ENCODE measurements at places on chromosomes 6 and 20.

- no peak for DNase-seq
Measured at GRCh38 chr6:151585741-151586140, 91.9 kb downstream of the CCDC170 start.

DNA sequence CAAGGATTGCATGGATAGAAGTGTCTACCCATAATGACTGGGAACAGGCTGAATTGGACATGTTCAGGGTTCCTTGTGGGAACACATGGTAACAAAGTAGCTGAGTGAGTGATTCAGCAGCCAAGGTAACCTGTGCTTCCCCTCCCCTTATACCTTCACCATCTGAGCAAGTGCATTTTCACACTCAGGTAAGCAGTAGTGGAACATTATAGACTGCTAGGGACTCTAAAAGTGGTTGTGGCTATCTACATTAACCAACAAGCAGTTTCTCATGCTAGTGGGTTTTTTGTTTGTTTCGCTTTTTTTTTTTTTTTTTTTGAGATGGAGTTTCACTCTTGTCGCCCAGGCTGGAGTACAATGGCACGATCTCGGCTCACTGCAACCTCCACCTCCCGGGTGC is 41.4 kb downstream of the KIZ start:
- DNase-seq: no peak

DNA sequence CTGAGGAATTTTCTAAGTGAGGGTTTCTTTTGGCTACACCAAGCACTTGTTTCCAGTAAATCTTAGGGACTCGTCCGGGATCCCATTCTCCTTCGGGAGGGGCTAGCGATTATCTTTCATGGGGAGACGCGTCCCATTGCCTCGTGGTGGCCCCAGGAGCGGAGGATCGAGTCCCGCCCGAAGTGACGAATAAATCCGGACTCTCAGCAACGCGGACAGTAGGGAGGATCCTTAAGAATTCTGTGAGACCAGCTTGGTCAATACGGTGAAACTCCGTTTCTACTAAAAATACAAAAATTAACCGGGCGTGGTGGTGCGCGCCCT is 69.1 kb upstream of the PRSS16 start:
- DNase-seq: no peak

DNA sequence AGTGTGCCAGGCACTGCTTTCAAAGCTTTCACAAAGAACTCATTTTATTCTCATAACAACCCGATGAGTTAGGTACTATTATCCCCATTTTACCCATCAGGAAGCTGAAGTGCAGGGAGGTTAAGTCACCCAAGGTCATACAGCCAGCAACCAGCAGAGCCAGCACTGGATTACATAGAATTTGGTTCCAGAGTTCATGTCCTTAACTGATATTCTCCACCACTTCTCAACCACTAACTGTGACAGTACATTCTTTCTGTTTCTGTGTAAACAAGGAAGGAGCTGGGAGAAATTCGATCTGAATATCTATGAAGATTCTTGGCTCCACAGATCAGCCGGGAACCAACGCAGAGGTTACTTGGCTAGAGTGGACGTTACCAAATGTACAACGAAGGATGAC is 98.0 kb downstream of the KIF16B start:
- DNase-seq: no peak

DNA sequence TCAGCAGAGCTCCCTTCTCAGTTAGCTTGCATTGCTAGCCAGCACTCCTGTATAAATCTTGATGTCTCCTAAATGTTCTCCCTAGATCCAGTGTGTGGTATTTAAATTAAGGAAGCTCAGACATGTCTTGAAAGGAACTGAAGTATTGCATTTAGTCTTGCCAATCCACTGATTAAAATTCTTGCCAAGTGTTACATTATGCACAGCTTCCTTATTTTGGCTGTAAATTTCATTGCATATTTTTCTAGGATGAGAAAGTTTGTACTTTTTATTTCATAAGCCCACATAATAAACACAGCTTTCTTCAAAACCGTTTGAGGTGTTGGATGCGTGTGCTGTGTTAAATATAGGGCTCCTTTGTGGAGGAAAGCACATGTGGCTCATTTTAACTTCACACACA is 329.8 kb upstream of the FLRT3 start:
- DNase-seq: no peak

DNA sequence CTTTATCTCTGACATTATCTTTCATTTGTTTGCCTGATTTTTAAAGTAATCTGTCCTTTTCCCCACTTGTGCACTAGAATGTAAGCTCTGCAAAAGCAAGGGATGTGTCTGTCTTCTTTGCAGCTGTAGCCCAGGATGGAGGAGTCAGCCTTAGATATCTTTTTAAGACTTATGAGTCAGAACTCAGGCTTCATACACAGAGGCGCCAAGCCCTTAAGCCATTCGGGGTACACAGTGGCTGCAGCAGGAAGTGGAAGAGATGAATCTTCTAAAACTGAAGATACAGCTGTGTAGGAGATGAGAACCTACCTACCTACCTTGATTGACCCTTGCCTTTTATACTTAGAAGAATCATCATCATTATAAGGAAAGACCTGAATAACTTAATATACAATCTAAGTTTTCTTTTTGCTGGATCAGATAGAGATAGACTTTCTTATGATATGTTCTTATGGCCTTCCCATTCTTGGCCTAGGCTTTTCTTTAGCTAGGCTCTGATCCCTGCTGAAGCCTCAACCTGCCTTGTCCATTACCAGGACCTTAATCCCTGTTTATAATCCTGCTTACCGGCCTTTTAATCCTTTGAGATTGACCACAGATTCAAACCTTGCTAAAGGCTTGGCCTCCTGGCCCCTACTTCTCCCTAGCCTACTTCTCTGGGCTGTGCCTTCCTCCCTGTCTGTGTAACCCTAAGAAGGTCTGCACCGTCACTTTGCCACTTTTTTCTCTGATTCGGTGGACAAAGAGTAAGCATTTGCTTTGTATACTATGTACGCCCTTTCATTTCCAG is 304.5 kb downstream of the PRL start:
- no peak for DNase-seq

GRCh38 chr20:62808211-62808865 is 3.7 kb downstream of the OGFR start:
- DNase-seq: peak; percentile 85

DNA sequence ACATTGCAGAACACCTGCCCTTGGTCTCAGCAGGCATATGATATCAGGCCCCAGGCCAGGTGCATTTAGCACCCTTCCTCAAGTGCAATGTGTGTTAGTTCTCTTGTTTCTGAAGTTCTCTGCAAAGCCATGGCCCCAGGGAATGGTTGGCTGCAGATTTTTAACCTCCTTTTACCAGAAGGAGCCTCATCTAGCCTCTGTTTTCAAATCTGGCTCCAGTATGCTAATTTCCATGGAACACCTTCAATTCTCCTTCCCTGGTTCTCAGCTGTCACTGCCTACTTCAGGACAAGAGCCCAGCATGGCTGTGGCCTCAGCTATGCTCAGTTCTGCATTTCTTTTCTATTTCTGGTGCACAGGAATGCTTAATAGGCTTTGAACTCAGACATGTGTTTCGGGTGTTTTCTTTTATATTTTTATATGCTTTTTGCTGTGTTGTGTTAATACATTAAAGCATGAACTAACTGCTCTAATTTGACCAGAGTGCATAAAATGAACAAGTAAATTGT is 51.6 kb upstream of the OGFRL1 start:
- no peak for DNase-seq

DNA sequence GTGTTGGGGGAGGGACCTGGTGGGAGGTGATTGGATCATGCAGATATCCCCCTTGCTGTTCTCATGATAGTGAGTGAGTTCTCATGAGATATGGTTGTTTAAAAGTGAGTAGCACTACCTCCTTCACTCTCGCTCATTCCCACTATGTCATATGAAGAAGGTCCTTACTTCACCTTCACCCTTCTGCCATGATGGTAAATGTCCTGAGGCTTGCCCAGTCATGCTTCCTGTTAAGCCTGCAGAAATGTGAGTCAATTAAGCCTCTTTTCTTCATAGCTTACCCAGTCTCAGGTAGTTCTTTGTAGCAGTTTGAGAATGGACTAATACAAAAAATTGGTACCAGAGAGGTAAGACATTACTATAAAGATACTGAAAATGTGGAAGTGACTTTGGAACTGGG is 425.9 kb downstream of the HTR1B start:
- no peak for DNase-seq

DNA sequence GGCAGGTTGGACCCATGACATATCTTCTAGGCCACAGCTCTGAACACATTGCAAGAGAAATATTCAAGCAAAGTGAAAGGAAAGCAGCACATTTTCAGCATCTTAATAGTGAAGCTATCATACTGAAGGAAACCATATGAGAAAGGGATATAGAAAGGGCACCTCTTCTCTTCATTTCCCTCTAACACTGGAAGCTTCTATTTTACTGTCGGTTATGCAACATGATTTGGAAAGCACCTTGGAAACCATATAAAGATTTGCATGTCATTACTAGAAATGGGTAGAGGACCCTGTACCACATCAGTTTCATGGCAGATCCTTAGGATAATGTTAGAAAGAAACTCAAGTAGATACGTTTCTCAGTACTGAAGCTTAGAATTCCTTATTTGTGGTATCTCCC is 70.5 kb upstream of the HMGN3 start:
- DNase-seq: no peak

DNA sequence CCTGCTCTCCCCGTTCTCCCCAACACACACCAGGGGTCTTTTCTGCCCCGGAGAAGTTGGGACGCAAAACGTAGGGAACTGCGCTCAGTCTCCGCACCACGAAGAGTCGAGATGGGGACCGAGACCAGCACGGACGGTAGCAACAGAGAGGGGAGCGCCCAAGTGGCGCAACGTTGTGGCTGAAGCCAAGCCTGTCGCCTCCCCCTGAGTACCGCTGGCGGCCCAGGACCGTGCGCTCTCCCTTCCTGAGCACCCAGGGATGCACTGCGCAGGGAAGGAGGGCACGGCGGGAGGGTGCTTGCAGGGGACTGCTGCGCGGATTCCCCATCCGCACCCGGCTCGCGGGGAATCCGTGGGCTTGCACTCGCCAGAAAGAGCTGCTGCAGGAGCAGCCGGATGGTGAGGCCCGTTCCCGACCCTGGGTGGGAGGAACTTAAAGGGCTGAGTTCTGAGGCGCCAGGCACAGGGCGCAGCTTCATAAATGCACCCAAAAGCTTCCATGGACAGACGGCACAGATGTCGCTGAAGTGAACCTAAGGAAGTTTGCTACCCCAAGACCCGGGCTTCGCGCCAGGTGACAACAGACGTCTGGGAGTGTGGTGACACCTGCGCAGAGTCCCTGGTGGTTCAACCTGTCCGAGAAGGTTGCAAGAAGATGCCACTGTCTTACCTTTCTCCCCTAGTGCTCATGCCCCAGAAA is 178.7 kb downstream of the TBXT start:
- DNase-seq: no peak
